ENCODE measurements at places on chromosomes 2 and 18. TPM values are rescaled to one million over a fixed set of nuclear protein-coding genes. Genes with fewer than 3 reads are reported as not detected.

CELF4 gene
- not detected for total RNA-seq

PKDCC gene
- total RNA-seq = 199 TPM

DYNAP gene
- total RNA-seq = not detected

TXNDC2 gene
- not detected for total RNA-seq

TMEM247 gene
- not detected for total RNA-seq

DQX1 gene
- 6.9 TPM for total RNA-seq

MYCN gene
- total RNA-seq = 8.8 TPM

ANKRD29 gene
- total RNA-seq = 13.0 TPM

SMYD1 gene
- not detected for total RNA-seq

Data from tibial nerve (tissue), 4 donors.